GM19239 (cell line): ENCODE measurements at places on chromosomes 4 and X.

- DNase-seq: no peak
Measured at GRCh38 chrX:45126158-45126557, 74.5 kb downstream of the DIPK2B start.

- DNase-seq: no peak
Measured at GRCh38 chr4:21656832-21657231, 291.7 kb downstream of the KCNIP4 start.

DNA sequence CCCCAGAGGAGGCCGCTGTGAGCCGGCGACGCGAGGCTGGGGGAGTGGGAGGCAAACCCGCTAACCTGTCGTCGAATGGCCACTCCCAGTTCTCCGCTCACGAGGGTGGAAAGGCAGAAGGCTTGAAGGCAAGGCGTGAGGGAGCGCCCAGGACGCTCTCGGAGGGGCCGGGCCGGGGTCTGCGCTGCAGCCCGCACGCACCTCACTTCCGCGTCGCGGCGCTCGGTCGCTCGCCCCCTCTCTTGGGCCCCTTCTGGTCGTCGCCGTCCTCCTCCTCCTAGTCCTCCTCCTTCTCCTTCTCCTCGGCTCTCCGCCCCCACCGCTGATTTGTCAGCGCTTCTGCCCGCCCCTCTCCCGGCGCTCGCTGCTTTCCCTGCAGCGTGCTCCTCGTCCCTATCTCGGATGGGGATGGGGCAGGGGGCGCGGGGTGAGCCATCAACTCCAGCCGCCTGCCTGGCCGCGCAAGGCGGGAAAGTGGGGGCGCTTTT lies at the start of gene SNCA:
Gene SNCA, minus strand, starts transcription at position 265 of the 488 bp plus-strand sequence. CDS start 1,494 bp downstream, outside the sequence.
- DNase-seq: no peak

DNA sequence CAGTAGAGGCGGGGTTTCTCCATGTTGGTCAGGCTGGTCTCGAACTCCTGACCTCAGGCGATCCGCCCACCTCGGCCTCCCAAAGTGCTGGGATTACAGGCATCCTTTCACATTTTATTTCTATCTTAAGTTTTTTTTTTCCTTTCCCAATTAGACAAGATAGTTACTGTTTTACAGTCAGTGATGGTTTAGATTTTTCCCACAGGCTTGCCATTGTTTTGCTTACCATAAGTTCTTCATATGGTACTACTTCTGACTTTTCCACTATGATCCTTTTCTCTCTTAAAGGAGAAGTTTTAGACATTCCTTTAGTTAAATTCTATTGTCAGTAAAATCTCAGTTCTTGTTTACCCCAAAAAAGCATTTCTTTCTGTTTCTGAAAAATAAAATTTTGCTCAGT lies 462.6 kb downstream of the CENPC start:
- no peak for DNase-seq

DNA sequence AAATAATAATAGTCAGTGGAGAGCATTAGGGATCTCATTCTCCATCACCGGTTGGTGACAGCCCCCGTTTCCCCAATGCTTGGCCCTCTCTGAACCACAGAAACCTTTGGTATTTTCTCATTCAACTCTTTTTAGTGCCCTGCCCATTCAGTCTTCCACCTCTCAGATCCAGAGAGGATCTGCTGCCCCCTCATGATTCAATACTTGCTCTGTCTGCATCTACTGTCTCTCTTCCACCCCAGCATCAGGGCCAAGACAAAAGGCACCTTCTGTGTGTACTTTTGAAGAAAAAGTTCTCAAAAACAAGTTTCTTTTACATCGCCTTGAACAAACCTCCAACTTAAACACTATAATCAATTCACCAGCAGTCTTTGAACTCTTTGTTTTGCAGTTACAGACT lies 19.3 kb downstream of the CLTRN start:
- no peak for DNase-seq

- no peak for DNase-seq
Measured at GRCh38 chr4:118975449-118976192, 87.0 kb downstream of the SYNPO2 start.
